ENCODE measurements at places on chromosomes 1 and 21.

DNA sequence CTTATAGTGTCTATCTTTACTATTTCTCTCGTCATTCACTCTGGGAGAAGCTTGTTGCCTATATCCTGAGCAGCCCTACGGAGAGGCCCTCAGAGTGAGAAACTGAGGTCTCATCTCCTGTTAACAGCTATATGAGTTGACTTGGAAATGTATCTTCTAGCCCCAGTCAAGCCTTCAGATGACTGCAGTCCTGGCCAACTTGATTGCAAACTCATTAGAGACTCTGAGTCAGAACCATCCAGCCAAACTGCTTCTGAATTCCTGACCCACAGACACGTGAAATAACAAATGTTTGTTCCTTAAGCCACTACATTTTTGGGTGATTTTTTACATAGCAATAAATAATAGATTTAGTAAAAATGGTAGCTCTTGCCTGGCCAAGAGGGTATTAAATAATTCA, 3.9 kb upstream of the ZBED6 start:
- DNase-seq: no peak

DNA sequence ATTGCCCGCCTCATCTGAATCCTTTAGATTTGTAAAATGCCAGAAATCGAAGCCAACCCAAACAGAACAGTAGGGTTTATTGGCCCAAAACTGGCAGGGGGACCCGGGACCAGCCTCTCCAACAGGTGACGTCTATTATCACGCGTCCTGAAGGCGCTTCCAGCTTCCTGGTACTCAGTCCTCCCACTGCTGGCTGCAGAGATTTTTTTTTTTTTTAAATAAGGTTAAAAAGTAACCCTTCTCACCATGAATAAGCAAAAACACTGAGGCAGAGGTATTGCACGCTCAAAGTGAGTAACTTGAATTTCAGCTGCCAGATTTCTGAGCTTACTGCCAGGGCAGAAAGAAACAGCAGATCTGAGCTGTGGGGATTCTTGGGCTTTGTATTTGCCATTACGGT, 54.4 kb upstream of the GCLM start:
- no peak for DNase-seq

GRCh38 chr1:53081384-53082066, 19.5 kb downstream of the PODN start:
- DNase-seq: no peak

DNA sequence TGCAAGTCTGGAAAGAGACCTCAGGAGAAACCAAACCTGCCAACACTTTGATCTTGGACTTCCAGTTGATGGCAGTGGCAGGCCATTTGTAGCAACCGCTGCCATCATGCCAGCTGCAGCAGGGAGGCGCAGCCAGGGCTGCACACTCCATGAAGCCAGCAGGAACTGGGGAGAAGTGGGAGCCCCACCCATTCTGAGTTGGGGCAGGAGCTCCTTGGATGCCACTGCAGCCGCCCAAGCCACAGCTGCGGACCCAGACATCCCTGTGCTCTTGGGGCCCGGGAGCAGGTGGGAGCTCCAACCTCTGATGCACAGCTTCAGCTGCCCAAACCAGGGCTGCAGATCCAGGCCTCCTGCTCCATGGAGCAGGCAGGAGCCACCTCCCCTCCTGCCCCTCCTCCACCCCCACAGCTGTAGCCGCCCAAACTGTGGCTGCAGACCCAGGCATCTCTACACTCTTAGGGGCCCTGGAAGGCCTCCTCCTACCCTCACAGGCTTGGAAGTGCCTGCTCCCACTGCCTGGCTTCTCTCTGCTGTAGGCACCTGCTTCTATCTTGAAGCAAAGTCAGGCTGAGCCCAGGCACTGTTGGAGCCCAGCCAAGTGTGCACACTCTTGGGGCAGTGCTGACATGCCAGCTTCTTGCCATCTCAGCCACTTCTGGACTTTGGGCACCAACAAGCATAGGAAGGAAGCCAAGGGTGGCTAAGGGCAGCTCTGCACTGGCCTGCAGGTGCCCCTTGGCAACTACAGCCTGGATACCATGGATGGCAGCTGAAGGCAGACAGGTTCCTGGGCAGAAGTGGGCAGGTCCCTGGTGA, 20.0 kb upstream of the DISP1 start:
- DNase-seq: no peak

DNA sequence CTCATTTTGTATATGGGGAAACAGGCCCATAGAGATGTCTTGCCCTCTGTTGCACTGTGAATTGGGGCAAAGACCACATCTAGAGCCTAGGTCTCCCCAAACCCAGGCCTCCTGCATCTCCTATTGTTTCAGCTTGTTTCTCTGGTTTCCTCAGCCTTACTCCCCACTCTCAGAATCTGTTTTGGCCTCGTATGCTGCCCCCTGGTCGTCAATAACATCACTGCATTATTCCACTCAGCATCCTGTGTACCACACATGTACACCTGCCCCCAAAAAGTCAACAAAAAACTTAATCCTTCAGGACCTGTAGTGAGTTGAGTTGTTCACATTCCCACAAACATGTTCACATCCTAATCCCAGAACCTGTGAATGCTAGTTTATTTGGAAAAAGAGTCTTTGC, 184.8 kb downstream of the BRINP2 start:
- no peak for DNase-seq

GRCh38 chr21:37195059-37195458, 72.1 kb downstream of the VPS26C start:
- DNase-seq: no peak

GRCh38 chr1:172536256-172536655, 3.3 kb downstream of the SUCO start:
- DNase-seq: no peak

GRCh38 chr21:26881504-26882228, 36.5 kb upstream of the ADAMTS1 start:
- DNase-seq: no peak

DNA sequence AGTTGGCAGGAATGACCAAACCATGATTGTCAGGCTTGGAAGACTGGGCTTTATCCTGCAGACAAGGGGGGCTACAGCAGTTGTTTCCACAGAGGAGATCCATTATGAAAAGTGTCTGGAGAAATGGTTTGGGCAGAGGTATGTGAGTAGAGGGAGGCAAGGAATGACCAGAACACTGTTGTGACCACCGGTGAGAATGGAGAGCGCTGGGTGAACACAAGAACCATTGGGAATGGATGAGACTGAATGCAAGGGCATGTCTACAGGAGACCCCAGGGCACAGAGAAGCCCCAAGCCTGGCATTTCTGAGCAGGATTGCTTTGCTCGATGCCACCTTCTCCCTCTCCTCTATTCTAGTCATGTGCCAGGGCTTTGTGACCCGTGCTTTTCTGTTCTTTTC, 125.1 kb downstream of the CACNA1E start:
- no peak for DNase-seq
